Mononuclear cell (primary cell): ENCODE measurements at places on chromosomes 6 and 20. TPM values are rescaled to one million over a fixed set of nuclear protein-coding genes. Genes with fewer than 3 reads are reported as not detected.

DSP gene
- total RNA-seq = 0.94 TPM

TNXB gene
- 2.8 TPM for total RNA-seq

C2 gene
- total RNA-seq = 2.5 TPM

GLO1 gene
- 45.5 TPM for total RNA-seq

RPS10 gene
- total RNA-seq = 4,222 TPM

NMBR gene
- not detected for total RNA-seq
